Fibroblast of skin of scalp (primary cell): ENCODE measurements at places on chromosomes 13 and 19.

GRCh38 chr13:106795847-106796246 is 227.9 kb upstream of the ARGLU1 start:
- DNase-seq: peak; percentile 2

- DNase-seq: peak; percentile 91
These were observed 13.6 kb downstream of the IER2 start for GRCh38 chr19:13163609-13164342.

DNA sequence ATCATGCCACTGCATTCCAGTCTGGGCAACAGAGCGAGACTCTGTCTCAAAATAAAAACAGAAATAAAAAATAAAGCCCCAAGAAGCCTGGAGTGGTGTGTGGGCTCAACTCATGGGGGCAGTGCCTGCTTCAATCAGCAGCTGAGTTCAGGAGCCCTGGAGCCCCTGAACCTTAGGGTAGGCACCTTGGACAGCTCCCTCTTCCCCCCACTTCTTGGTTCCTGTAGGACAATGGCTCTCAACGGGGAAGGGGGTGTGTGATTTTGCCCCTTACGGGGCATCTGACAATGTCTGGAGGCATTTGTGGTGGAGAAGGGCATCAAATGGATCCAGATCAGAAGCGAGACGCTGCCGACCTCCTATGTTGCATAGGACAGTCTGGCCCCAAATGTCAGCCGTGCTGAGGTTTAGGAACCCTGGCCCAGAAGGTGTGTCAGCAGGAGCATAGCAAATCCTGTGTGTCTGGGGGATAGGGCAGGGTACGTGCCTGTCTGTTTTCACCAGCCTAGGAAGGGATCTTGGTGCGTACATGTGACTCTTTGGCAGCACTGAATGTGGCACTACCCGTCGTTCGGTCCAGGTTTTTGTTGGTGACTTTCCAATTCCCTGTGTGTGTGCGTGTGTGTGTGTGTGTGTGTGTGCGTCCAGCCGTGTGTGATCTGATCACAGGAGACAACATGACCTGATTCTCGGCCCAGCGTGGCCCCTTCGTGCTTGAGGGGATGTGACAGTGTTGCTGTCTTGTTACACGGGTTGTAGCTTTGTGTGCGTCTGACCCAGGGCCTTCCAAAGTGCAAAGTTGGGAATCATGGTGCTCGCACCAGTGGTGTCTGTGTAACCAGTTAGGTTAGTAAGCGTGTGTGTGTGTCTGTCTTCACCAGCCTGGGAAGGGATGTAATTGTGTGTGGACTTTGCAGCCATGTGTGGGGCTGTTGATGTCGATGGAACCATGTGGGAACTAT is 7.5 kb downstream of the IGLON5 start:
- no peak for DNase-seq

- DNase-seq: peak; percentile 49
These were observed 1.2 kb downstream of the DAZAP1 start for GRCh38 chr19:1408300-1409203.

GRCh38 chr13:94988654-94989053 is 276.3 kb upstream of the SOX21 start:
- no peak for DNase-seq

GRCh38 chr13:94169454-94170144 is 309.9 kb downstream of the DCT start:
- no peak for DNase-seq

- no peak for DNase-seq
These were observed 68.4 kb downstream of the EPS15L1 start for GRCh38 chr19:16403151-16403977.

GRCh38 chr13:61500176-61500575 is 84.5 kb upstream of the PCDH20 start:
- DNase-seq: no peak
